ENCODE measurements at places on chromosomes 4 and X. TPM values are rescaled to one million over a fixed set of nuclear protein-coding genes. Genes with fewer than 3 reads are reported as not detected.

ZMAT1 gene
- total RNA-seq = 0.09 TPM

GPR101 gene
- total RNA-seq = not detected

BTK gene
- total RNA-seq = not detected

SLBP gene
- 50.0 TPM for total RNA-seq

CDS1 gene
- total RNA-seq = 0.28 TPM

NPY2R gene
- not detected for total RNA-seq

CXorf51B gene
- not detected for total RNA-seq

DIAPH2 gene
- 11.6 TPM for total RNA-seq

TMEM31 gene
- total RNA-seq = 0.14 TPM

RAP1GDS1 gene
- 38.7 TPM for total RNA-seq

MAGEB17 gene
- total RNA-seq = not detected

MEPE gene
- not detected for total RNA-seq

IL13RA1 gene
- 56.0 TPM for total RNA-seq

FANCB gene
- 4.6 TPM for total RNA-seq

REELD1 gene
- not detected for total RNA-seq

DCAF12L2 gene
- total RNA-seq = under 0.01 TPM

MND1 gene
- 3.1 TPM for total RNA-seq

GPRIN3 gene
- under 0.01 TPM for total RNA-seq

PPP2R2C gene
- not detected for total RNA-seq

CSAG3 gene
- not detected for total RNA-seq

STATH gene
- not detected for total RNA-seq

NIPAL1 gene
- total RNA-seq = under 0.01 TPM

HERC5 gene
- total RNA-seq = 0.57 TPM

PLAC8 gene
- under 0.01 TPM for total RNA-seq

SPATA4 gene
- 0.28 TPM for total RNA-seq

SLC9B1 gene
- 0.83 TPM for total RNA-seq

PCDH19 gene
- under 0.01 TPM for total RNA-seq

PHEX gene
- 0.46 TPM for total RNA-seq

TBC1D8B gene
- 11.1 TPM for total RNA-seq

C4orf51 gene
- not detected for total RNA-seq

SASH3 gene
- not detected for total RNA-seq

AGA gene
- 77.3 TPM for total RNA-seq

PITX2 gene
- total RNA-seq = 11.0 TPM

UCHL1 gene
- total RNA-seq = 500 TPM

GPAT3 gene
- total RNA-seq = 7.7 TPM

GLRA3 gene
- not detected for total RNA-seq

MAGEA11 gene
- 0.09 TPM for total RNA-seq

TMPRSS11E gene
- not detected for total RNA-seq

PASD1 gene
- not detected for total RNA-seq

STK32B gene
- total RNA-seq = 3.3 TPM

GSX2 gene
- not detected for total RNA-seq

All from smooth muscle cell of bladder (primary cell).